CD4-positive, alpha-beta T cell treated with Interleukin-4 for 1 hour (primary cell): ENCODE measurements at places on chromosomes 16 and 17.

DNA sequence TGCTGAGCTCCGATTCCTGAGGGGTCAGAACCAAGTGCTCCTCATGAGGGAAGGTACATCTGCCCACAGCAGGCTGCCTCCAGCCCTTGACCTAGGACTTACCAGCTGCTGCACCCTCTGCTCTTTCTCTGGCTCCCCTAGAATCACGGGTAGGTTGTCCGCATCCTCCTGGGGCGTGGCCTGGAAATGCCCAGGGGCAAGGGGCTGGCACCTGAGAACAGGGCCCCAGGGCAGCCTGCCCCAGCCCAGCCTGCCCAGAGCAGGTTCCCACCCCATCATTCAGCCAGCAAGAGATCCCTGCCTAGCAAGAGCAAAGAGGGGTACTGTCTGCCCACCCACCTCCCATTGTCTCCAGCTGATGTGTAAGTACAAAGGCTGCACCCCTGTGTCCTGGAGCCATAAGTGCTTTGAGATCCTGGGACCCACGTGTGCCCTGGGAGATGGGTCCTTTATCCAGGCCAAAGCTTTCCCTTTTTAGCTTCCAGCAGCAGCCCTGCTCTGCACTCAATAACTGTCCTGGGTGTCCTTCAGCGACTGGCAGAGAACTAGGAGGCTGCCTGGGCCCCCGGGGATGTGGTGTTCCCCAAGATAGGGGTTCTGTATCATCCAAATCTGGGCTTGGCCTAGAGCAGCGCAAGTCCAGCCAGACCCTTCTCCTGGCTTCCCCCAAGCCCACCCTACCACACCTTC is 5.1 kb downstream of the TSPOAP1 start:
- no peak for DNase-seq

DNA sequence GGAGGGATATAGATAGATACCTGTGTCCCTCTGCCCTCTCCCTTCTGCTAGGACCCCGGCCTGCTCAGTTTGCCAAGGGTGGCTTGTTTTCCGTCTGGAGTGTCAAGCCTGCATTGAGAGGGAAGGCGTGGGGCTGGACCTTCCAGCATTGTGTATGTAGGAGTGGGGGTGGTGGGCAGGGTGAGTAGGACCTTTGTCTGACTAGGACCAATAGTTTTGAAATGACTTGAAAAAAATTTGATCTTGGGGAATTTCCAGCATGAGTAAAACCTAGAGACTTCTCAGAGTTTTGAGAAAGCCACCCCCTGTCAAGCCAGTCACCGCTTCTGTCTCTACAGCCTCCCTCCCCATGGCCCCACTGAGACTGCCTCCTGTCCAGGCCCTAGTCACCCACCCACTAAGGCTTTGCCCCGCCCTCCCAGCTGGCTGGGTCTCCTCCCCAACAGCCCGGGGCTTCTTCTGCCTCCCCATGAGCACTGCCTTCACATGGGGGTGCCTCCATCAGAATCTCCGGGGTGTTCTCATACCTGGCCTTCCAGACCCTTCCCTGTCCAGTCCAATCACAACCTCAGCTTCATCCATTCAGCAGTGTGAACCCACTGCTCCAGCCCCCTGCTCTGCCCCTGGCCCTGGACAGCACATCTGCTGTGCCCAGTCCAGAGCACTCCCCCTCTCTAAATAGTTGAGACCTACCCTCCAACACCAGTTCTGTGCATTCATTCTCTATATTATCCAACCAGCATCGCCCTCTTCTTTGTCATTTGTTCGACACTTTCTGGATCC is 207.0 kb downstream of the MSI2 start:
- DNase-seq, result peak; percentile 16

- DNase-seq, result peak; percentile 48
These were observed 52.1 kb upstream of the TOB1 start for GRCh38 chr17:50918071-50918932.

DNA sequence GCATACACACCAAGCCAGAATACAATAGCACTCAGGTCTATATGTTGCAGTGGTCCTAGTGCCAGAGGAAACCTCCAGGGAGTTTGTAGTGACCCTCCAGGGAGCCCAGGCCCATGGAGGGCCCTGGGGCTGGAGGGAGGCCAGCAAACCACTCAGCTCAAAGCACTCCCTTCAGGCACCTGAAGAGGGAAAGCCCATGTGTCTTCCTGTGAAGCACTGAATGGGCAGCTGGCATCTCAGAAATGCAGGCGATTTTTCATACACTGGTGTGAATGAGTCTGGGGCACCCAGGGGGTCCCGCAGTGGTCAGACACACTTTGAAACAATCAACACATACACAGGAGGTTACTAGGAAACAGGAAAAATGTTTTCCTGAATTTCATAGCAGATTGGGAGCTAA is 12.8 kb downstream of the TBC1D26 start:
- no peak for DNase-seq

- DNase-seq, result no peak
These were observed 519.1 kb downstream of the MAF start for GRCh38 chr16:79081297-79082066.

- no peak for DNase-seq
These were observed 14.5 kb downstream of the MAP1LC3B start for GRCh38 chr16:87406495-87407088.

GRCh38 chr16:23343643-23344612 is 41.8 kb downstream of the SCNN1B start:
- no peak for DNase-seq

DNA sequence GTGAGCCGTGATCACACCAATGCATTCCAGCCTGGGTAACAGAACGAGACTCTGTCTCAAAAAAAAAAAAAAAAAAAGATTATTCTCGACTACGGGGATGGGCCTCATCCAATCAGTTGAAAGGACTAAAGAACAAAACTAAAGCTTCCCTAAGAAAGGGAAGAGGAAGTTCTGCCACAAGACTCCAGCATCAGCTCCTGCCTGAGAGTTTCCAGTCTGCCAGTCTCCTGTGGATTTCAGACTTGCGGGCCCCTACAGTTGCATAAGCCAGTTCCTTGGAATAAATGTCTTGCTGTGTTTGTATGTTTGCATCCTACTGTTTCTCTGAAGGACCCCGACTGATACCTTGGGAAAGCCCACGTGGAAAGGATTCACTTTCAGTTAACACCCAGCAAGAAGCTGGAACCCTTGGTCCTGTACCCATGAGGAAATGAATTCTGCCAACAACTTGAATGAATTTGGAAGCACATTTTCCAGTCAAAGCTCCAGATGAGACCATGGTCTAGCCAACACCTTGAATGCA is 26.3 kb upstream of the FZD2 start:
- no peak for DNase-seq
